Urothelium cell line (cell line): ENCODE measurements at places on chromosomes 12 and 14.
A peak's percentile ranks its signal among the peaks of the same experiment; 100 is the strongest.

GRCh38 chr14:100213956-100214769 lies 24.8 kb upstream of the YY1 start:
- peak; percentile 91 for DNase-seq

DNA sequence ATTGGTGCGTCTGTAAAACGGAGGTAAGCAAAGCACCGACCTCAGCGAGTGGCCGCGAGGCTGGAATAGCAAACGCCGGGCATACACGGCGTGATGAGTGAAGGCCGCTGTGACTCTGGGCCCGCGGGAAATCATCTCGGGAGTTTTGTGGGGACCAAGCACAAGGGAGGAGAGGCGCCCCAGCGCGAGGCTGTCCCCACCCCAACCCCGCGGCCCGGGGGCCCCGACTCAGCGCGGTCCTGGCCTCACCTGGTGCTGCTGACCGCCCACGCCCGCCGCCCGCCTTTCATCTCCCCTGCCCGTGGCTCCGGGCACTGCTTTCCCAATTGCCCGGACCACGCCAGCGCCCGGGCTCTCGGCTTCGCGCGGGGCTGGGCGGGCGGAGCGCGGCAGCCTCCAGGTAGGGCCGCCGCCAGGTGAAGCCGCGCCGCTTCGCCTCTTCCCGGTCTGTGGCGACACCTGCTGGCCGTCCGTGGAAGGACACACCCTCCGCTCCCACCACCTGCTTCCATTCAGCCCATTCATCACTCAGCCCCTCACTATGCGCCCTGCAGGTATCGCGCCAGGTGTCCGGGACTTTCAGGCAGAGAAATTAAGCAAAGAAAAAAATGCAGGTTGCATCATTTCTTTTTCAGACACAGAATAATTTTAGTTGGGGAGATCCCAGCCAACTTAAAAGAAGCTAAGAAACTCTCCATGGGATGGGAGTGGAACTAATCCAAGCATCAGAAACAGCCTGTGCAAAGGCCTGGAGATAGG lies 360.4 kb downstream of the MED13L start:
- DNase-seq: peak; percentile 75

GRCh38 chr12:123071099-123071800 lies 79.6 kb downstream of the PITPNM2 start:
- DNase-seq: no peak

DNA sequence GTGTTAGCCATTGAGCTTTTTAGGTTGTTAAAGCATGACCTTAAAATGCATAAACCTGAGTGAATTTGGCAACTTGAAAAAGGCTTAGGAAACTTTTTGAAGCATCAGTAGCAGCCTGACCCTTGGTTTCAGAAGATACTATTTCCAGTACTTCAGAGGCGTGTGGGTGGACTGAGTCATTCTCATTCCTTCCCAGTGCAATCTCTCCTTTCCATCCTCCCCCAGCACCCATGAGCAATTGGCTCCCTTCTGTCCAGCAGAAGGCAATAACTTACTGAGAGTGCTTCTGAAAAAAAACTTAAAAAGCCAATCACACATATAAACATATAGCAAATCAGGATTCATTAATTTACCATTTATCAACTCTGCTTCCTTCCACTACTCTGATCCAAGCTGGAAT lies 299.3 kb upstream of the STXBP6 start:
- peak; percentile 12 for DNase-seq

DNA sequence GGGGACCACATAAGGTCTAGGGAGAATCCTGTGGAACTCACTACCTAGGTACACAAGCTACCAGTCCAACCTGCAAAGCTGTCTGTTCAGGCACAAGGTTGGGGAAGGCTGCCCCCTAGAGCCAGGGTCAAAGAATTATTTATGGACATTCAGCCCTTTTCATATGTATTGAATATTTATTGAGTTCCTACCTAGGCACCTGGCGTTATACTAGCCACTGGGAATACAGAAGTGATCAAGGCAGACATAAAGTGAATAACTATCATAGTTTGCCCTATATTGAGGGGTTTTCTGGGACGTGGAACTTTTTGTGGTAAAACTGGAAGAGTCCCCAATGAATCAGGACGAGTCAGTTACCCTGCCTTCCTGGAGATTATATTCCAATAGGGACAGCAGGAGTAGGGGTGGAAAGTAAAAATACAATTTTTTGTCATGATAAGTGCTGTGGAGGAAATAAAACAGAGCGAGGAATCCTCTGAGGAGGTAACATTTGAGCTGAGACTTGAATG lies 5.8 kb upstream of the SLC48A1 start:
- no peak for DNase-seq

- DNase-seq: peak; percentile 14
Measured at GRCh38 chr12:97167598-97167997, 260.5 kb downstream of the NEDD1 start.

GRCh38 chr12:26369588-26369987 lies 174.2 kb downstream of the SSPN start:
- DNase-seq: peak; percentile 49

- DNase-seq: no peak
Measured at GRCh38 chr12:130813949-130814348, 25.1 kb downstream of the STX2 start.

DNA sequence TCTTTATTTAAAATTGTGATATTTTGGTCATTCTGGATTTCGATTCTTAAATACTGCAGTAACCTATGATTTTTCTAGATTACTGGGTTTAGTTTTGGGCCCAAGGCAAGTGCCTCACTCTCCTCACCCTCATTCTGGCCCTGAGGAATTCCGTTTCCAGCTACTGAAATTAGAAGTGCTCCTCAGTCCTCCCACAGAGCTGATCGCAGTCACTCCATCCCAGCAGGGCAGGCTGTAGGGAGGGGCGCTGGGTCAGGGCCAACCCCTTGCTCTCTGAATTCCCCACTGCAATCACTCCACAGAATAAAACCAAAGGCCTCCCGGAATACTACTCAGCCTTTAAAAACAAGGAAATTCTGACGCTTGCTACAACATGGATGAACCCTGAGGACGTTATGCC lies 66.5 kb upstream of the DIO3 start:
- DNase-seq: no peak

- DNase-seq: peak; percentile 84
Measured at GRCh38 chr14:52961060-52961639, 10.3 kb upstream of the FERMT2 start.

DNA sequence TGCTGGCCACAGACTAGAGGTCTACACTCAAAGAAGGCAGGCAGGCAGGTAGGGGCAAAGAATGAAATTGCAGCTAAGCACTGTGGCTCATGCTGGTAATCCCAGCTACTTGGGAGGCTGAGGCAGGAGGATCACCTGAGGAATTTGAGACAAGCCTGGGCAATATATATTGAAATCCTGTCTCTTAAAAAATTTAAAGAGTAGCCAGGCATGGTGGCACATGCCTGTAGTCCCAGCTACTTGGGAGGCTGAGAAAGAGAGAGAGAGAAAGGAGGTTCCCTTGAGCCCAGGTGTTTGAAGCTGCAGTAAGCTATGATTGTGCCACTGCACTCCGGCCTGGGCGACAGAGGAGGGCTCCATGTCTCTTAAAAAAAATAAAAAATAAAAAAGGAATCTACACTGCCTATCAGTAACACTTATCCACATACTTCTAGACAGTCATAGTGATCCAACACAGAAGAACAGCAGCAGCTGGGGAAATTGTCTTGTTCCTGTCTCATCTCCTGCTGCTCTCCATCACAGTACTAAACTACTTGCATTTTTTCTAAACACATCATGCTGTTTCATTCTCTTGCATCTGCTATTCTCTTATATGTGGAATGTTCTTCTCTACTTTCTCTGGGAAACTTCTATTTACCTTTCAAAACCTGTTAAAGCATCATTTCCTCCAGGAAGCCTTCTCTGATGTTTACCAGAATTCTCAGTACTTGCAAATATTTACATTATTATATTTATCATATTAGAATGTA lies 57.2 kb downstream of the ATF7 start:
- no peak for DNase-seq

DNA sequence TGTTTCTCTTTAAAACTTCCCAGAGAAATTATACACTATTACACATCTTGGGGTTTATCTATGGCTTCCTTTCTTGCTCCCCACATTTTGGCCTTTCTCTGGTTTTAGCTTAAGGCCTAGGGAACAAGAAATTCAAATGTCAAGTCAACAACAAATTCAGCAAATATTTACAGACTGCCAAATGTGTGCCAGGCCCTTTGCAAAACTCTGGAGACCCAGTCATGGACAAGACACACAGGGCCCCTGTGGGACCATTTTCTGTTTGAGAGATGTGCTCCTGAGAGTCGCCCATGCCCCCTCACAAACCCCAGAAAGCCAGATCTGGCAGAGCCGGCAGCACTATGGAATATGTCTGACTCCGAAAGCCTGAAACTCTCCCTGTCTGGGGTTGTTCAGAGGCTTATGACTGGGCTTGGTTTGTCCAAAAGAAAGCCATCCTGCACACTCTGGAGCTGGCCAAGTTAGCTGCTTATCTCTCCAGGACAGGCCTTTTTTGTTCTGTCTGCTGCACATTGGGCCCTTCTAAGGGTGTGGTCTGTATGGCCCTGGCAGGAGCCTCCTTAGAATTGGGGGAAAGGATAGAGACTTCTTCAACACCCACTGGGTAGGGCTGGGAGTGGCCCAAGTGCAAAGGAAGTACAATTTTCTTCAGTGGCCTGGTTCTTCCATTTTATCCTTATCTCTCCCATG lies 1.1 kb upstream of the KRT3 start:
- no peak for DNase-seq

DNA sequence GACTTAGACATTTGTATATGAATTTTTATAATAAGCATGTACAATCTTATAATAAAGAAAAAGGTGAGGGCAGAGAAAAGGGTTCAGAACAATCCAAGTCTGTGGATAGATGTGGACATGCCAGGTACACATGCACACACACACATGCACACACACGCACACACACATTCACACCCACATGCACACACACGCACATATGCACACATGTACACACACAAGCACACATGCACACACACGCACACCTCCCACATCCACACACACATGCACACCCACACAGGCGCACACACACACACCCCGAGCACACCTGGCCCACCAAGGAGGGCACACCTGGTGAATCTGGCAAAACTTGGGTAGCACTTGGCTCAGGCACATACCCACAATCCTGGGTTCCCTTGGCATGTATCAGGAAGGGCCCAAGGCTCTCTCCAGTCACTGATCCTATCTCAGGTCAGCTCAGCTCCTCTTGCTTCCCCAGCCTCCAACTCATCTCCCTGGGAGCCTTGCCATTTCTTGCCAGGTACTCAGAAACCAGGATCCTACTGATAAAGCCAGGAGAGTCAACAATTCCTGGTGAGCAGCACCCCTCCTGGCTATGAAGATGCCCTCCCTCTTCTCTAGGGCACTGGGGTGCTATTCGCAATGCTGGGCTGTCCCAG lies 18.6 kb upstream of the TMEM106C start:
- DNase-seq: no peak

DNA sequence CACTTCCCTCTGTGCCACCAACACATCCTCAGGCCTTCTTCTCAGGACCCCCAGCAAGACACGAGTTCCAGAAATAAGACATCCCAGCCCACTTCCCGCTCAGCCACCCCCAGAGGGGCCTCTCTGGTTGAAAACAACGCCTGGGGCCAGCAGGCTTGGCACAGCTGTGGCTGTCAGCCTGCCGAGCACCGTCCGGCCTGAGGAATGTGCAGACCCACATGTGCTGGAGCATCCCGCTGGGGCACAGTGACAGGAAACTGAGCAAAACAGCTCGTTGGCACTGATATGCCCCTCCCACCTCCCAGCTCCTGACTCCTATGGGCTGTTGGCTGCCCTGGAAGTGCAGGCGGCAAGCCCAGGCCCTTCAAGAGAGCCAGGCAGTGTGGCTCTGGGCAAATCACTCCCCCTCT lies 1.4 kb downstream of the SYNE3 start:
- DNase-seq: no peak

GRCh38 chr12:84201976-84202375 lies 710.6 kb downstream of the SLC6A15 start:
- DNase-seq: no peak

GRCh38 chr12:107581619-107582015 lies 104.0 kb upstream of the PWP1 start:
- no peak for DNase-seq

DNA sequence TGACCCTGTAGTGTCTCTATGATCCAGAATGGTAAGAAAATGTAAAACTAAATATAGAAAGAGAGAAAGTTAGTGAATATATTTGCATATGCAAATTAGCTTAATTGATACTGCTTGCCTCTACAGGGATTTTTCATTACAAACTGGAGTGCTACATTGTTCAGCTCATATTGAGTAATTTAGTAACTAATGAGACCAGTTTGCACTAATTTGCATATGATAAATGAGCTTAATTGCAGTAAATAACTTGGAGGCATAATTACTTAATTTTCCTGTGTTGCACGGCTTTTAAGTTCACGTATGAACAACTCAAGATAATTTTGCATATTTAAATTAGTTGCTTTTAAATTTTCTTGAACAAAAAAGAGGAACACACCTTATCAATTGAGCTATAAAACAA lies 436.5 kb downstream of the NPAS3 start:
- DNase-seq: no peak

DNA sequence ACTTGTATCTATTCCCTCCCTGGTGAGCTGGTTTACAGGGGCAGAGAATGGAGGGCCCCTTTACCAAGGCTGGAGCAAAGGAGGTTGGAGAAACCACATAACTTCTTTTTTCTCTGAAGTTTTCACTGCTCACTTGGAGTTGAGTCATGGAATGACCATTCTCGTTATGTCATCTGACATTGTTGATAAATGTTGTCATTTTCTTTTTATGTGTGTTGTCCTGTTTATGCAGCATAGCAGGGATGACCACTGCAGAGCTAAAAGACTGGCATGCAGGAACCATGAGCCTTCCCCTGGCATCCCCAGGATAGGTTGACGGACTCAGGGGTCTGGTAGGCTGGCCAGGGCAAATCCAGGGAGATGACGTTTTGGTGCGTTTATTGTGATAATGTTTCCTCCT lies 256.8 kb upstream of the DDHD1 start:
- peak; percentile 78 for DNase-seq

GRCh38 chr12:109734219-109735000 lies 20.8 kb downstream of the FAM222A start:
- no peak for DNase-seq

GRCh38 chr12:6554168-6555017 lies 1.4 kb downstream of the IFFO1 start:
- DNase-seq: peak; percentile 76

- no peak for DNase-seq
Measured at GRCh38 chr14:85254711-85255110, 275.2 kb upstream of the FLRT2 start.

DNA sequence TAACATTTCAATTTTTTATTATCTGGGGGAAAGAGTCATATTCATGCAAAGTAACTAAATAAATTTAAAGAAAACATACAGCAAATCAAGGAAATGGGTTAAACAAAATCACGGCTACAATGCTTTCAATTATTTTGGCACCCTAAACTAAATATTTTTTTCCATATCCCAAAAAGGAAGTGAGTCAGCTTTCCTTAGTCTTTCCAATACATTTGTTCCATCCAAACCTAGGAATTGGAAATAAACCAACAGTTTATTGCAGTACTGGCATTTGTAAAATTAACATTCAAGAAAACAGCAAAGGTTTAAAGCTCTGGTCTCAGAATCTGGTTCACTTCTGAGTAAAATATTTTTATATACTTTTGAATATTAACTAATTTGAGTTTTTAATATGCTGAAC lies 89.2 kb downstream of the BCL2L14 start:
- DNase-seq: no peak

- DNase-seq: peak; percentile 68
Measured at GRCh38 chr12:7501031-7501588, 2.5 kb downstream of the CD163 start.
